Left ventricle myocardium superior (tissue), 1 donor: ENCODE measurements at places on chromosomes 6 and 20.

DNA sequence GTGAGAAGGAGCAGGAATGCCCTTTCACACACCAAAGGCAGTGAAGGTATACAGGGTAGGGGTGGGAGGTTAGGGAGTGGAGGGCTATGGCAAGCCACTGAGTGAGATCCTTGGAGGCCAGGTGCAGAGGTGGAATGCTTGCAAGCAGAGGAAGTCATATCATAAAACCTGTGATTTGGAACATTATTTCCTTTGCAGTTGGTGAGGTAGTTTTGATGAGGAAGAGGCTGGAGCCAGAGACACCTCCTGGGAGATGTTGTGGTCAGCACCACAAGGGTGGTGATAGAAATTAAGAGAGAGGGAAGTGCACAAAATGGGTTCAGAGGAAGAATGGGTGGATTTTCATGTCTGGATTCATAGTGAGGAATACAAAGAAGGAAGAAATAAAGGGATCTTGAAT lies 73.0 kb downstream of the PLCB4 start:
- no peak for DNase-seq

- DNase-seq: peak; percentile 72
Measured at GRCh38 chr20:64101731-64102621, 5.4 kb downstream of the NPBWR2 start.

DNA sequence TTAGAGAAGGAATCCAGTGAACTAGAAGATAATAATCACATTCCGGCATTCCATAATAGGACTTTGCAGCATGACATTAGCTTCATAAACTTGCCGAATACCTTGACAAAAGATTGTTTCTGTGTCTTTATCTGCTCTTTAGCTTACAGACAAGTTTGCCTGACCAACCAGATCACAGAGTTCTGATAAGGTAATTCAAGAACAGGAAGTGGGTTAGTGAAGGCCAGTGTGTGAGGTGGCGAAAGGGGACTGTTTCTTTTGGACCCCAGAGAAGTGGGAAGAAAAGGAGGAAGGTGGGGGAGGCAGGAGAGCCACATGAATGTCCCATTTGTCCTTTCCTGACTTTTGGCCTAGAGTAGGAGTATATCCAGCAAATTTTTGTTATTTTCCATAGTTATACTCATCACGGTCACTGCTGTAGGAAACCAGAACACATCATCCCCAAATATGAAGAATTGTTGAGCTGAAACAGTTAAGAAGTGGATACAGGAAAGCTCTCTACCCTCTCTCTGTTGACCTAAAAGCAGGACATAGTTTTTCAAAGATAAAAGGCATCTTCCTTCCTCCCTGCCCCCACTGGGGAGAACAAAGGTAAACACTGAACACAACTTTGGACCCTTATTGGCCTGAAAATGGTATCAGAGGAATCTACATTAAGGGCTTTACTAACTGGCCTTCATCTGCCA lies 72.4 kb upstream of the TNFAIP3 start:
- DNase-seq: no peak

DNA sequence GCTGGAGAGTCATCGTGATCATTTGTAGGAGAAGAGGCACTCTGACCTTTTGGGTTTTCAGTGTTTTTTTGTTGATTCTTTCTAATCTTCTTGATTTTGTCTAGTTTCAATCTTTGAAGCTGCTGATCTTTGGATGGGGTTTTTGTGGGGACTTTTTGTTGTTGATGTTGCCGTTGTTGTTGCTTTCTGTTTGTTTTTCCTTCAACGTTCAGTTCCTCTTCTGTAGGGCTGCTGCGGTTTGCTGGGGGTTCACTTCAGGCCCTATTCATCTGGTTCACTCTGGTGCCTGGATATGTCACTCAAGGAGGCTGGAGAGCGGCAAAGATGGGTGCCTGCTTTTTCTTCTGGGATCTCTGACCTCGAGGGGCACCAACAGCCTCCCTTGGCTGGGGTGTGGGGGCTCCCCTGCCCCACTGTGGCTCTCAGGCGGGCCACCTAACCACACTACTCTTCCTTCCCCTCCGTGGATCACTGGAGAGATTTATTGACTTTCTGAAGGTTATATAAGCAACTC lies 21.5 kb upstream of the TMEM244 start:
- no peak for DNase-seq

GRCh38 chr6:148251891-148252290 lies 90.7 kb upstream of the SASH1 start:
- no peak for DNase-seq

DNA sequence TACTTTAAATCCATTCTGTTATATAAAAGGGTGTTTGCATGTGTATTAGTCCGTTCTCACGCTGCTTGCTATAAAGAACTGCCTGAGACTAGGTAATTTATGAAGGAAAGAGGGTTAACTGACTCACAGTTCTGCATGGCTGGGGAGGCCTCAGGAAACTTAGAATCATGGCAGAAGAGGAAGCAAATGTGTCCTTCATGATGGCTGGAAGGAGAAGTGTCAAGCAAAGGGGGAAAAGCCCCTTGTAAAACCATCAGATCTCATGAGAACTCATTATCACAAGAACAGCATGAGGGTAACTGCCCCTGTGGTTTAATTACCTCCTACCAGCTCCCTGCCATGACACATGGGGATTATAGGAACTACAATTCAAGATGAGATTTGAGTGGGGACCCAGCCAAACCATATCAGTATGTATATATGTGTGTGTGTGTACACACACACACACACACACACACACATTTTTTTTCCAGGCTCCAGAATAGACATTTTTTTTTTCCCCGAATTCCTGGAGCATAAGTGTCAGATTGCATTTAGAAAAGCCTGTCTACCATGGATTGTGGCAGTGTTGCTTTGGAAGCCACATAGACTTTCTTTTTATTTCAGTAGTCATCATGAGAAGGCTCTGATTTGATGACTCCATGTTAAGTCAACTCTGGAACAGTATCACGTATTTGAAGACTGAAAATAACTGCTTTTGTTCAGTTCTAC lies 31.5 kb downstream of the KDM1B start:
- DNase-seq: no peak

DNA sequence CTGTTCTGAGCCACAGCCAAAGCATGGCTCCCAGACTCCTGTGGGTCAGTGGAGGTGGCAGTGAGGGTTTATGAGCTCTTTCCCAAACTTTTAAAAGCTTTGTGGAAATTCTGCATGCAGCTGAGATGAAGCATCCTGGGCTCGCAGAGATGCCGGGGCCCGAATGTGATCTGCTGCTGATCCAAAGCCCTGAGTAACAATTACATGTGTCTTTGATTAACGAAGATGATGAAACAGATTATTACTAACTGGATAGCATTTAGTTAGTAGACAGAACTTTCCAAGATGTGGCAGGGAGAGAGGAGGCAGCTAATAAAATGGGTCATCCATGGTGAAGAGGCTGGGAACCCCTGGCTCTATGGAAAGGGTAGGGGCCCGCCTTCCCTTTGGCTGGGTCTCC lies 43.9 kb upstream of the MDFI start:
- DNase-seq: no peak

GRCh38 chr20:44703183-44703925 lies 11.8 kb upstream of the CCN5 start:
- peak; percentile 8 for DNase-seq

DNA sequence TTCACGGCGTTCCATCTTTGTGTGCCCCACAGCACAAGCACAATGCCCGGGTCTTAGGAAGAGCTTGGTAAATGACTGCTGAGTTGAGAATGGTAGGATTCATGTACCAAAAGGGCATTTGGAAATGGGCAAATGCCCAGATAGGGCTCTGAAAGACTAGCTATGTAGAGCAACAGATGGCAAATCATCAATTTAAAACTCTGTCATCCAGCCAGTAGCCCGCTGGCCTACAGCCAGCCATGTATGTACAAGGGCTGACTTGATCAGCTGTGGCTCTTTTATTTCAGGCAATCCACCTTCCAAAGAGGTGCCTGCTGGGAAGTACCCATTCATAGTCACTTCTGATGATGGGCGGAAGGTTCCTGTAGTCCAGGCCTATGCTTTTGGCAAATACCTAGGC lies 35.1 kb downstream of the NT5E start:
- no peak for DNase-seq

DNA sequence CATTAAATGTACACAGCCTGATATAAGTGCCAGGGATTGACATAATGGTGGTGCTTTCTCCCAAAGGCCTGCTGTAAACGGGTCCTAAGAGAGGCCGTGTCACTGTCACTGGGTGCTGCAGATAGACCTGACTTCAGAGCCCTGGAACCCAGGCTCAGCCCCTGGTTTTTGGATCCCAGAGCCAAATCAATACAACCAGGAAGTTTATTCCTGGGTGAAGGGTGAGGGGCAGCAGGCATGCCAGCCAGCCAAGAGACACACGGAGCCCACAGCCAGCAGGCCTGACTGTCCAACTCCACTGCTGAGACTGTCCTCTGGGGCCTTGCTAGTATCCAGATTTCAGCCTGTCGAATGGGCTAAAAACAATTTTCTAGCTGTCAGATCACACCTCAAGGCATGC lies 12.8 kb upstream of the ARMC12 start:
- no peak for DNase-seq

DNA sequence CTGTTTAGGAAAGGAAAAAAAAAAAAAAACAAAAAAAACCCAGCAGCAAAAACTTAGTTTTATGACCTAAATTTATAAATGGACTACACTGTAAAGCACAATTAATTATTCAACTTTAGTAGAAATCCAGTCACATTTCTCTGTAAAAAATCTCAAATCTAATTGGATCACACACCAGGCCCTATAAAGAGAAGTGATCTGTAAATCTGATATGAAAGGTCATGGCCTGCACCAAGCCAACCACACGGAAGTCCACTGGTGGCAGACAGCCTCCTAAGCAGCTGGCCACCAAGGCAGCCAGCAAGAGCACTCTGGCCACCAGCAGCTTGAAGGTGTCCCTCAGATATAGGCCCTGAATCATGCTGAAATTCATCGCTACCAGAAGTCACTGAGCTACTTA lies 131.6 kb downstream of the HFE start:
- DNase-seq: no peak

- DNase-seq: no peak
Measured at GRCh38 chr6:30037182-30037788, 23.8 kb upstream of the POLR1H start.

- DNase-seq: no peak
Measured at GRCh38 chr6:31407699-31408098, 4.3 kb downstream of the MICA start.

- DNase-seq: no peak
Measured at GRCh38 chr6:122114717-122115116, 284.7 kb upstream of the HSF2 start.

DNA sequence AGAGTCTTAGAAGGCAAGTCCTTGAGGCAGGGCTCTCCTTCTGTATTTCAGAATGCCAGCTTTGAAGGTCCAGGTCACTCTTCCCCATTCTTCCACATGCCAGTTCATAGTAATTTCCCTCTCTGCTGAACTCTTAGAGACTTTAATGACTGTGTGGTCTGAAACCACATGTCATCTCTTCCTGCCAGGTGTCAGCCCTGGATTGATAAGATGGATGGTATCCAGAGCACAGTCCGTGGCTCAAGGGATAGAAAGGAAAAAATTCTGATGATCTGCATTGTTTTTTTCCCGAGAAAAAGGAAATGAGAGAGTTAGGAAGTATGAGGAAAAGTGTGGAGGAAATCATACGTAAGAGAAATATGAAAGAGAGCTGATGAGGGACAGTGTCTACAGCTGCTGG lies 250.9 kb downstream of the TPBG start:
- DNase-seq: no peak

- no peak for DNase-seq
Measured at GRCh38 chr6:1251198-1252155, 60.4 kb upstream of the FOXQ1 start.

GRCh38 chr6:3390698-3391097 lies 66.2 kb downstream of the SLC22A23 start:
- peak; percentile 74 for DNase-seq

- no peak for DNase-seq
Measured at GRCh38 chr6:163162007-163162873, 252.3 kb upstream of the QKI start.

GRCh38 chr20:2135013-2135412 lies 33.4 kb downstream of the STK35 start:
- DNase-seq: no peak

DNA sequence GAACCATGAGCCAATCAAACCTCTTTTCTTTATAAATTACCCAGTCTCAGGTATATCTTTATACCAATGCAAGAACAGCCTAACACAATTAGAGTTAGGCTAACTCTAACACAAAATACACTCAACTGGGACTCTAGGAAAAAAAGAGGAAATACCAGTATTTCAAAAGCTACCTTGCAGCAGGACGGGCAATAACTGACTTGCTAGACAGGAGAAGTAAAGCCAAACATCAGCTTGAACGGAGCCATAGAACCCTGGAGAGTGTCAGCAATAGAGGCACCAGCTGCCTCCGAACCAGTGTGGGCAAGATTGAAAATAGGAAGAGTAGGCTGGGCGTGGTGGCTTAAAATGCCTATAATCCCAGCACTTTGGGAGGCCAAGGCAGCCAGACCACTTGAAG lies 162.0 kb upstream of the SOX4 start:
- DNase-seq: no peak

DNA sequence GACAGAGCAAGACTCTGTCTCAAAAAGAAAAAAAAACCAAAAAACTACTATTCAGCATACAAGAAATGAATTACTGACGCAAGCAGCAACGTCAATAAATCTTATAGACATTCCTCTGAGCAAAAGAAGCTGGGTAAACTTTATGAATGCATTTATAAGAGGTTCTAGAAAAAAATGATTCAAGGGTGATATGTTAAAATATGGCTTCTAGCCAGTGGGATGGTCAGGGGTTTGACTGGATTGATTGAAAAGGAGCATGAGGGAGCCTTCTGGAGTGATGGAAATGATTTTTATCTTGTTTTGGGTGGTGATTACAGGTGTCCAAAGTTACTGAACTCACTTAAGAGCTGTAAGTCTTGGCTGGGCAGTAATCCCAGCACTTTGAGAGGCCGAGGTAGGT lies 64.9 kb upstream of the SALL4 start:
- DNase-seq: no peak

- no peak for DNase-seq
Measured at GRCh38 chr6:34901930-34902329, 12.9 kb downstream of the ANKS1A start.

GRCh38 chr20:2084703-2085102 lies 16.9 kb upstream of the STK35 start:
- no peak for DNase-seq

- no peak for DNase-seq
Measured at GRCh38 chr20:13342469-13343242, 121.6 kb downstream of the ISM1 start.

GRCh38 chr20:18014411-18014810 lies 43.3 kb downstream of the OVOL2 start:
- no peak for DNase-seq

DNA sequence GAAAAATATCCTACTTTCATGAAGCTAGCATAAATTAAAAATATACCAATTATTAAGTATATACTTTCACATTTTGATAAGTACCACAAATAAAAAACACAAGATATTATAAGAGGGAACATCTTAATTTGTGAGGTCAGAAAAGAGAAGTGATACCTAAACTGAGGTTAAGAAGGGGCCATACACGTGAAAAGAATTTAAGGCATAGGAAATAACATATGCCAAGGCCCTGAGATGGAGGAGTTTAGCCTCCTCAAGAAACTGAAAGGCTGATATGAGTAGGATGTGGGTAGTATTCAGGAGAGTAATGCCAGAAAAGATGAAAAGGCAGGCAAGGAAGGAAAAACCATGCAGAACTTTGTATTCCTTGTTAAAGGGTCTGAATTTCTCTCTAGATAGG lies 116.6 kb upstream of the HTR1E start:
- DNase-seq: no peak
